ENCODE measurements at places on chromosomes 4 and X.

- DNase-seq, result no peak
Measured at GRCh38 chrX:48751343-48751742, 10.2 kb upstream of the GLOD5 start.

GRCh38 chr4:80006935-80007744, 65.9 kb downstream of the ANTXR2 start:
- peak; percentile 42 for DNase-seq

DNA sequence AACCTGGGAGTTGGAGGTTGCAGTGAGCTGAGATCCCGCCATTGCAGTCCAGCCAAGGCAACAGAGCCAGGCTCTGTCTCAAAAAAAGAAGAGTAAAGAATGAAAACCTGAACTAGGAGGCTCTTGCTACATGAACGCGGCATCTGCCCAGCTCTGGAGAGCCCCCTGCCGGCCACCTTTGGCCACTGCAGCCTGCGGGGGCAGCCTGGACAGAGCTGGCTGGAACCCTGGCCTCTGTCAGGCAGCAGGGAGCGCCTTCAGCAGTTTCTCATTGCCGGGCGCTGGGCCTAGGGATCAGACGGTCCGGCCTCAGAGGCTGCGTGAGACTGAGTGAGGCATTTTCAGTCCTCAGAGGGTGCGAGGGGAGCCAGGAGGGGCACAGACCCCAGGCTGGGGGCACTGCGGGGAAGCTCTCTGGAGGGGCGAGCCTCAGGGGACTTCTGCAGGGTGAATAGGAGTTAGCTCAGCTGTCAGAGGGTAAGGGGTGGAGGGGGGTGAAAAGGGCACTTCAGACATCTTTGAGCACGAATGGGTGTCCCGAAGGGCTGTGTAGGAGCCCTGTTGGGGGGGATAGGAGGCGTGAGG, 17.5 kb downstream of the DOK7 start:
- peak; percentile 72 for DNase-seq

DNA sequence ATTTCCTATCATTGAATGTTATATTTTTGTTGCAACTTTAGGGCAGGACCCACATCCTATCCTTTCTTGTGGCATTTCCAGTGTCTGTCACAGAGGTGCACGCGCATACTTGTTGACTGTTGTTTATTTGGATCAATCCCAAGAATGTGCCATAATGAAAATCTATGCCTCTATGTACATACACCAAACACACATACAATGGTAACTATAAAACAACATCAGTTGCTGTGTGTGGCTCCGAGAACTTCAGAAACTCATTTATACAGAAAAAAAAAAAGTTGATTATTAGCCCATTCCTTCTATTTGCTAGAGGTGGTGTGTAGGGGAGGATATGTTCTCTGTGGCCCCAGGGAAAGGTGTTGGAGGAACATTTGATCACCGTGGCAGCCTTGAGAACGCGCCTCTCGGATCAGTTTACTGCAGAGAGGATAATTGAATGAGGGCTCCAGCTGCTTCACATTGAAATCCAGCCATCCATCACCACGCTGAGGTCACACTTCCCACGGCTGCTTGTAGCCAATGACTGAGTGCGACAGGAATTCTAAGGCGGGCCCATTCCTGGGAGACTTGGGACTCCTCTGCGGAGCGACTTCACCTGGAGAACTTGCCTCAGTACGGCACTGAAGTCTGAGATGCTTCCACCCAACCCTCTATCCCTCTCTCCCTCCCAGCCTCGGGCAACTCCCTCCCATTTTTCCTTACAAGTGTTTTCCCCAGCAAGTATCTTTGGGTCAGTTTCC, 19.5 kb downstream of the SMPX start:
- no peak for DNase-seq

GRCh38 chrX:21972721-21973120, 32.2 kb downstream of the SMS start:
- DNase-seq, result peak; percentile 27

GRCh38 chr4:78749972-78750727, 26.0 kb upstream of the BMP2K start:
- peak; percentile 10 for DNase-seq

DNA sequence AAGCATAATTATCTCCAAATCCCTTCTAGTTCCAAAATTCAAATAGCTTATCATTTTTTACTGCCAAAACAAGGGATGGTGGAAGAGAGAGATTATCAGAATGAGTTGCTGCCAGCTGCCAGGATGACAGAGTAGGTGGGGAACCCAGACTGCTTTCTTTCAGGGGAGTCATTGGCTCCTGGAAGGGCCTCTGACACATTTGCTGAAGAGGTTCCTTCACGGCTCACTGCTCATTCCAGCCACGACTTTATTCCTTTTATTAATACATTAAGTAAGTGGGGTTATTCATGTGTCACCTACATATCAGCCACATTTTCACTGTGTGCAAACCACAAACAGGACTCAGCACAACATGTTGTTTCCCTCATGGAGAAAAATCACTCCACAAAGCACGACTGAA, 12.7 kb upstream of the SMIM43 start:
- no peak for DNase-seq

- no peak for DNase-seq
Measured at GRCh38 chr4:83438719-83439118, 16.9 kb downstream of the HELQ start.

- DNase-seq, result no peak
Measured at GRCh38 chr4:128228845-128229795, 58.5 kb downstream of the PGRMC2 start.

GRCh38 chrX:38109042-38109898, 102.9 kb downstream of the SYTL5 start:
- no peak for DNase-seq

DNA sequence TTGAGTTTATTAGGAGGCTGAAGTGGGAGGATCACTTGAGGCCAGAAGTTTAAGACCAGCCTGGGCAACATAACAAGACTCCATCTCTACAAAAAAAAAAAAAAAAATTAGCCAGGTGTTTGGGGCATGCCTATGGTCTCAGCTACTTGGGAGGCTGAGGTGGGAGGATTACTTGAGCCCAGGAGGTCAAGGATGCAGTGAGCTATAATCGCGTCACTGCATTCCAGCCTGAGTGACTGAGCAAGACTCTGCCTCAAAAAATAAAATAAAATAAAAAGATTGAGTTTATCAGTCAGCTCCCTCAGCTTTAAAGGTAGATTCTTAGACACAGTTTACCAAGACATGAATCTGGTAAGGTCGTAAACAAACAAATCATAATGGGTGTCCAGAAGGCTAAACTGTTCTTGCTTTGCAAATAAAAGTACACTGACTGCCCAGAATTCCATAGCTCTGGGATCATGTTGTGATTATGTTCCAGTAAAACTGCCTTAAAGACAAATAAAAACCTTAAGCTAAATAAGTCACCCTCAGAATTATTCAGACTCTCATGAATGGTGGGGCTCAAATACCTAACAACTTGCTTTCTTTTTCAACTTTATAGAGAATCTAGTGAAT, 18.7 kb downstream of the APOO start:
- DNase-seq, result no peak

- DNase-seq, result no peak
Measured at GRCh38 chr4:104677116-104677515, 182.4 kb upstream of the CXXC4 start.

GRCh38 chr4:12957108-12957507, 527.0 kb downstream of the RAB28 start:
- DNase-seq, result no peak

DNA sequence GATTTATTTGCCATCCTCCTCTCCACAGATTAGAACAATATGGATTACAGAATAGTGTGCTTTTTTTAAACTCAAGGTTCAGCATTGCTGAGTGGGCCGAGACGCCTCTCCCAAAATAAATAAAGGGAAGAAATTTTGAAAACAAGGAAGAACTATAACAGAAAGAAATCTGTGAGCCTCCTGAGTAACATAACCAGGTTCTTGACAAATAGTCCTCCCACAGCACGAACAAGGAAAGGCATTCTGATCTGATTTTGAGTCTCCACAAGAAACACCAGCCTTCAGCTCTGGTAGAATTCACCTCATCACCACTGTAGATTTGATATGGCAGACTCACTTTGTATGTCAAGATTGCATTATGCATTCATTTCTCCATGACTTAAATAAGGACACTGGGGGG, 173.6 kb downstream of the HHIP start:
- DNase-seq, result no peak

GRCh38 chr4:152278505-152279233, 257.2 kb downstream of the FBXW7 start:
- no peak for DNase-seq

GRCh38 chr4:40058121-40058520, 1.5 kb downstream of the N4BP2 start:
- DNase-seq, result no peak

GRCh38 chrX:153055871-153056749, at the start of gene PNMA3:
Gene PNMA3, plus strand, starts transcription at chrX:153056470. Its CDS starts 586 bp downstream, at chrX:153057056.
- no peak for DNase-seq

DNA sequence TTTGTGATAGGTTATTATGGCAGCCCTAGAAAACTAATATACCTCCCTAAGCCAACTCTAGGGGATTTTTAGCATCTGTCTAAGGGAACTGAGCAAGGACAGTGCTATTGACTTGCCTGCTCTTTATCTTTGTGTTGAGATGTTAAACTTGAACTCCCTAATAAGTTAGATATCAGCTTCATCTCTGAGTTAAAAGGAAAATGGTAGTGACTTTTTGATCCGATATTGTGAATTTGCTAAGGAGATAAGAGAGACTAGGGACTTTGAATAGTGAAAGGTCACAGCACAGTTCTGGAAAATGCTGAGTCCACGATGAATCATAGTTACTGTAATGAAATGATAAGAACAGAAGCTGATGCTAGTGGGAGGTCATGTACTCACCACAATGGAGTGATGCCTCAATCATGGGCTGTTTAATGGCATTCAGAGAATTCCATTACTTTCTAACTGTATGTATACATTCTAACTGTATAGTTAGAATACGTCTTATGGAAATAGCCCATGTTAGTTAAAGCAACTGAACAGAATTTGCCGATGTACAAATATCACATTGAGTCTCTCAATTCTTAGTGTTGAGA, 147.2 kb downstream of the GLRA3 start:
- no peak for DNase-seq

GRCh38 chrX:130174045-130174704, 2.4 kb downstream of the RAB33A start:
- DNase-seq, result no peak

DNA sequence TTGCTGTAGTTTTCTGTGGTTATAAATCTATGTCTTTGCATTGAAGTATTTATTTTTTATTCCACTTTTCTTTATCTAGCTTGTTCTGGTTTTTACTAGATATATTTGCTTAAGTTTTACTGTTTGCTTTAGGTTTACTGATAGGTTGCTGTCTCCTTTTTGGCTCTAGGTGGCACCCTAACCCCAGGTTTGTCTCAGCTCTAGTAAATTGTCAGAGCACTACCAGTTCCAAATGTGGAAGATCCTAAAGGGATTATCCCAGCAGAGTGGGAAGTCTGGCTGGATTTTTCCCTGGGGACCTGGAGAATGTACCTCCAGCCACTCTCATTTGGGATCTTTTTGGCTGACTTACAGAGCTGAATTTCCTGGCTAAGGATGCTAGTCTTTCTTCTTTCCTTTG, 106.1 kb downstream of the PBDC1 start:
- DNase-seq, result peak; percentile 22

- DNase-seq, result no peak
Measured at GRCh38 chr4:137823007-137823406, 290.7 kb upstream of the PCDH18 start.

GRCh38 chr4:52968241-52968640, 106.1 kb downstream of the RASL11B start:
- DNase-seq, result no peak

GRCh38 chr4:62262676-62263075, 1062.5 kb downstream of the ADGRL3 start:
- DNase-seq, result no peak

DNA sequence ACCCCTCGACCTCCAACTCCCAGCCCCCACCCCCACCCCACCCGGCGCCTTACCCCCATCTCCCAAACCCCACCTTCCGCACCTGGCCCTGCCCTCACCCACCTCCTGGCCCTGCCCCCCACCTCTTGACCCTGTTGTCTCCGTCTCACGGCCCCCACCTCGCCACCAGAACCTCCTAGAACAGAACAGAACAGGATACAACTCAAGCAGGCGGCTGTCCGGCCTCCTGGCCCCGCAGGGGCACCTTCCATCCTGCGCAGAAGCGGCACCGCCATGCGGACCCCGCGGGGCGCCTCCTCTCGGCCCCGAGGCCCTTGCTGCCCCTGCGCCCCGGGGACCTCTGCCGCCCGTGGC, 354 bp downstream of the CTAG2 start:
- no peak for DNase-seq

GRCh38 chr4:139461022-139461628, 7.2 kb downstream of the RAB33B start:
- DNase-seq, result no peak

DNA sequence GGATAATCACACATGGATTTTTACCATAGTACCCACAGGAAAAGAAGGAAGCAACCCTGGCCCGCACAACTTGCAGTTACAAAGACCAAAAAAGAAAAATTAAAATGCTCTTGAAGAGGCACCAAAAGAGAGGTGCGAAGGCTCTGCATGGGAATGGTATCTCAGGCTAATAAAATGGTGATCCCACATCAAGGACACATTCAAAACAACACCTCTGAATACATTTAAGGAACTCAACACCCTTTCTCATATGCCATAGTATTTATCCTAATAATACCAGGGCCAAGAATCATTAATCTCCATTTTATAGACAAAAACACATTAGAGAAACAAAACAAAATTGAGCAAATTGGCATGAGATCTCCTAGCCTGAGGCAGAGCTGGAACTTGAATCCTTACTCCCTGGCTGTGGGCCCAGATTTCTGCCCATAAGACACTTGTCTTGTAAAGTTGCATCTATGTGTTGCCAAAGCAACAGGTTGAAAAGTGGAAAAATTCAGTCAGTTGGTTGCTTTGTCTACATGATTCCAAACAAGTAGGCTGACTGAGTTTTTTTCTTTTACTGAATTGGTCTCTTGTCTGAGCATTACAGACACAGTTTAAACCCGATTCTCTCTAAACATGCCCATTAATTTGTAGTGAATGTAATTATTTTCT, 33.5 kb downstream of the GUCY2F start:
- no peak for DNase-seq

DNA sequence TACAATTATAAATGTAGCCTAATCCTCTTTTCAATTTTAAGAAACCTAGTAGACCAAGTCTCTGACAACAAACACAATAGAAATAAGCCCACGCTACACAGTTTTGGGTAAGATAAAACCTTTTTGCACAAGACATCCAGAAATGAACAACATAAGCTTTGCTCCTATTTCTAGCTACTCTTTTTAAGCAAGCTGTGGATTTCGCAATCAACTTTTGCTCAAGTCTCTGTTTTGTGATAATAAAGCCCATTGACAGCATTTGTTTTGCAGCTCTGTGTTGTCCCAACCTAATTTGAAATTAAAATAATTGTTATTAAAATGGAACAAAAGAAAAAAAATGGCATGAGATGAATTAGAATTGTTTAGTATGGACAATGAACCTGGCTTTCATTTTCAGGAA, 287.9 kb upstream of the PUDP start:
- no peak for DNase-seq

DNA sequence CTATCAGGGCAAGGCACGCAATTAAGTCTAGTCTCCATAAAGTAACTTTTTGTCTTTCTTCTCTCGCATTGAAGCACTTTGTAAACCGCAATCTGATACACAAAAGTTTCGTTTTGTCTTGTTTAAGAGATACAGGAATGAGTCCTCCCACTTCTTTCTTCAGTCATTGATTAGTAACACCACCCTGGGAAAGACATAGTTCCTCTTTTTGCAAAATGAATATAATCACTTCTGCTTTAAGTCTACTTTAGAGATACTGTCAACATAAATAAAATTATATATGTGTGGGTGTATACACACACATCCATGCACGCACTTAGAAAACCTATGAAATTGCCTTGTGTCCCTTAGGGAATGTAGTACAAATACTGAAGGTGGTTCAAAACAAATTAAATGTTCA, 11.7 kb downstream of the COQ2 start:
- DNase-seq, result peak; percentile 13

GRCh38 chrX:40146262-40147125, 48.7 kb upstream of the BCOR start:
- DNase-seq, result no peak
